Activated T-helper 9 cell treated with anti-CD3 and anti-CD28 coated beads, Interleukin-2, amount 50 U/mL, for 16 hours (primary cell): ENCODE measurements at places on chromosomes 16 and 17.

GRCh38 chr17:290121-290521 is 62.5 kb downstream of the RPH3AL start:
- DNase-seq: no peak

DNA sequence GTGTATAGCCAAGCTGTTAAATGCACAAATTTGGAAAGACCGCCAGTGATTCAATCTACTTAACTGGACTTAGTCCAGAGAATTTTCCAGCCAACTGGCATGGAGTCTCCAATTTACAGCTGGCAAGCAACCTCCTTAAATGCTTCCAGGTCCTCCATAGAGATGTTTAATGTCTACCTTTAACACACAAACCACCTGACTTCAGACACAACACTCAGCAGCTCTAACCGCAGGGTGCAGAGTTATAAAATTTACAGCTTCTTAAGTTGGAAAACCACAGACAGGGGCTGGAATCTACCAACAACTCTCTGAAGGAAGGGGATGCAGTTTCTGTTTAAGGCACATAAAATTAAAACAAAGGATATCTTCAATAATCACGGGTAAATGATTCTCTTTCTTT is 106.9 kb downstream of the SYCE1L start:
- no peak for DNase-seq

DNA sequence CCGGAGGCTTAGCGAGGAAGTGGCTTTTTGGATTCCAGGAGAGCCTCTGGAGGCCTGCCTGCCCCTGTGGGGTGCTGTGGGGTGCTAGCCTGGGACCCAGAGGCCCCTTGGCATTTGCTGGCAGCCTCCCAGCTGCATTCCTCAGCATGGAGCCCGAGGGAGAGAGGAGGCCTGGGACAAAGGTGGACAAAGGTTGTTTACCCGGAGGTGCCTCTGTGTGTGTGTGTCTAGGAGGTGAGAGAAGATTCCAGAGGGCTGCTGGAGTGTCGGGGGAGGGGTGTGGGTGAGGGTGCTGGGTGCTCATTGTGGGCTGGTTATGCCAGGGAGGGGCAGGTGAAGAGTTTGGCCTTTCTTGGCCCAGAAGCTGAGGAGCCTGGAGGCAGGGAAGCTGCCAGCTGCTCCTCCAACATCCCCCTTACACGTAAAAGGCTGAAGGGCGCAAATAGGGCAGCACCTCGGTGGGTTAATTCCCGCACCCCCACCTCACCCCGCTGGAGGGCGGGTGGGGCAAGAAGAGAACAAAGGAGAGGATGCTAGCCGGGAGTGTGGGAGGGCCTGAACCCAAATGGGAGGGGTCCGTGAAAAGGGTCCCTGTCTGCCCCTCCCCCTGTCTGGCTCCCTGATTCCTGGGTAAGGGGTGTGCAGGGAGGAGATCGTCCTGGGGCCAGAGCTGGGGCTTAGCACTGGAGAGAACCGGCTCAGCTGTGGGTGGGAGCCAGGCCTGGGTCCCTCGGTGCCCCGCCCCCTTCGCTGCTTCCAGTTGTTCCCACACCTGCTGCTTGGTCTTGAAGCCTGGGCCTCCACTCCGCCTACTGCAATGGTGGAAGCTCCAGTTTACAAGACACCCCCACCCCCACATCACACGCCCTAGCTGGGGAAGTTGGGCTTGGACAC is 9.9 kb downstream of the HEXIM2 start:
- no peak for DNase-seq

DNA sequence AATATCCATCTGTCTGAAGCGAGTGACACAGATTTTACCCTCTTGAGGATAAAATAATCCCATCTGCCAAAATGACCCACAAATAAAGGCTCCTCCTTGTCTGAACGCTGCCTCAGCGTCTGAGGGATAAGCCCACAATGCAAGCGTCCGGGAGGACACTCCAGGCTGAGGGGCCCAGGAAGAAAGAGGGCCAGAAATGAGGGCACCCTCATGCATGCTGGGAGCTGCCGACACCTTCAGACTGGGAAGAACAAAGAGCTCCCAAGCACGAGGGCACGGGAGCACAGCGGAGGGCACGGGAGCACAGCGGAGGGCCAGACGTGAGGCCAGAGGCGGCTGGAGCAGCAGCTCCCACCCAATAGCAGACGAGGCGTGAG is 126.9 kb downstream of the ZNF778 start:
- no peak for DNase-seq

- DNase-seq: peak; percentile 15
Measured at GRCh38 chr17:79993390-79994227, 42.1 kb downstream of the TBC1D16 start.

DNA sequence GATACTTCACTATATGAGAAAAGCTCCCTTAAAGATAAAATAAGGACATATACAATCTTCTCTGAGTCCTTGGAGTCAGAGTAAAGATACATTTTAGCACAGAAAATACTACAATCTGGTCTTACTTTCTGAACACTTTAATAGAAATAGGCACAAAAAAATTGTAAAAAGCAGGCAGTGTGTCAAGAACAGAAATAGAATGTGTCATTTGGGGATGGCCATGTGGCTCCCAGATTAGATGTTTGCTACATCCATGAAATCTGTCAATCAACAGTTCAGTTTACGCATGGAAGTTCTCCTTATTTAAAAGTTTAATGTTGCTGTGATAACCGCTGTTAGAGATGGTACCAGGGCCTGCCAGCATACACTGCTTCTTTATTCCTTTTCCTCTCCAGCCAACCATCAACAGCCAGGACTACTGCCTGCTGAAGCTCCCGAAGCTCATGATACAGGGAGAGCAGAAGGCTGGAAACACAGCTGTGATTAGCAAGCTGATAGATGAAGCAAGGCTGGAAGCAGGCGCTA is 278.5 kb downstream of the CEP112 start:
- no peak for DNase-seq

GRCh38 chr17:15388356-15389041 is 47.1 kb upstream of the TEKT3 start:
- DNase-seq: no peak

DNA sequence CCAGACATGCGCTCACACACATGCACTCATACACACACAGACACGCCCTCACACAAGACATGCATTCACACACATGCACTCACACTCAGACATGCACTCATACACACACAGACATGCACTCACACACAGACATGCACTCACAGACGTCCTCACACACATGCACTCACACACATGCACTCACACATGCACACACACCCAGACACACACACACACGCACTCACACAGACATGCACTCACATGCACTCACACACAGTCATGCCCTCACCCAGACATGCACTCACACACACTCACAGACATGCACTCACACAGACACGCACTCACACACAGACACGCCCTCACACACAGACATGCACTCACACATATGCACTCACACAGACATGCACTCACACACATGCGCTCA is 2.1 kb upstream of the ZNF469 start:
- DNase-seq: no peak

GRCh38 chr16:54405478-54405877 is 118.9 kb upstream of the IRX3 start:
- no peak for DNase-seq

- no peak for DNase-seq
Measured at GRCh38 chr17:17062356-17062755, 20.1 kb downstream of the MPRIP start.

GRCh38 chr16:49482690-49483089 is 109.1 kb downstream of the C16orf78 start:
- DNase-seq: no peak

- no peak for DNase-seq
Measured at GRCh38 chr16:30677931-30678585, 19.8 kb downstream of the FBRS start.

- no peak for DNase-seq
Measured at GRCh38 chr17:69207151-69207550, 21.5 kb downstream of the ABCA10 start.

GRCh38 chr17:14921936-14922335 is 343.2 kb downstream of the PMP22 start:
- DNase-seq: no peak

DNA sequence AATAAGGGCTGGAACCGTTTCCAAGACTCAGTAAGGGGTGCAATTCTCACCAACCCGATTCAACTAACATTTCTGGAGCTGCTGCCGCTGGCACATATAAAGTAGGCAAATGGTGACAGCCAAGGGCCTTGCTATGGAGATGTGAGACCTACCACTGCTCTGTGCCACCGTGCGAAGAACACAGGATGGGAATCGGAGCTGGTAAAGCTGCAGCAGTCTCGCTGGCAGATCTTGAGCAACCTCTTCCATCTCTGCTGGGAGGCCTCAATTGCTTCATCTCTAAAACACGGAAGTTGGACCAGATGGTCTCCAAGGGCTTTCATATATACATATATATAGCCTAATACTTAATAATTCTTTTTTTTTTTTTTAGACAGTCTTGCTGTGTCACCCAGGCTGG is 128.9 kb upstream of the RCVRN start:
- DNase-seq: no peak

GRCh38 chr17:32590974-32591373 is 104.2 kb downstream of the CDK5R1 start:
- DNase-seq: no peak

GRCh38 chr16:9357829-9358228 is 266.4 kb downstream of the HAPSTR1 start:
- no peak for DNase-seq

- DNase-seq: no peak
Measured at GRCh38 chr17:4120332-4120731, 22.5 kb downstream of the ZZEF1 start.

DNA sequence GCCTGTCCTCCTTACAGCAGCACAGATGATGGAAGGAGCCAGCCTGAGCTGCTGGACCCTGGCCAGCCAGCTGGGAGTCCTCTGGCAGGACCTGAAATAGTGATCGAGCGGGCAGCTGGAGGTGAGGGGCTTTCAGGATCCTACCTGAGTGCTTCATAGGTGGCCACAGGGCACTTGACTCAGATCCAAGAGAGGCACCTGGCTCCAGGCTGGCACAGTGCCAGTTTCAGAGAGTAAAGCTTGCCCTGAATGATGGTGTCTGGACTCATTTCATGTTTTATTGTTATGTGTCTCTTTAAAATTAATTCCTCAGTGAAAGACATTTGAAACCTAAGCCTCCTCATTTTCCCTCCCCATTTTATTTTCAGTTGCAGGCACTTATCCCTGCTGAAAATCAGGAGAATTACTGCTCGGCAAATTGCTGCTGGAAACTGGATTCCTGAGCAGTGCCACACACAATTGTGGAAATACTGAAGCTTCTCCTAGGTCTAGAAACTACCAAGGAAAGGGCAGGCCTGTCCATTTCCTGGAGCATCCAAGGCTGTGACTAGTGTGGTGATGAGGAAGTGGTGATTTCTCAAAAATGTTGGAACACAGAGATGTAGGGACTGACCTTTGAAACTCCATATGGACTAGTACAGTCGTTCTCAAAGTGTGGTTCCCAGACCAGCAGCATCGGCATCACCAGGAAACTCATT is 16.1 kb upstream of the ADAMTS18 start:
- DNase-seq: no peak

DNA sequence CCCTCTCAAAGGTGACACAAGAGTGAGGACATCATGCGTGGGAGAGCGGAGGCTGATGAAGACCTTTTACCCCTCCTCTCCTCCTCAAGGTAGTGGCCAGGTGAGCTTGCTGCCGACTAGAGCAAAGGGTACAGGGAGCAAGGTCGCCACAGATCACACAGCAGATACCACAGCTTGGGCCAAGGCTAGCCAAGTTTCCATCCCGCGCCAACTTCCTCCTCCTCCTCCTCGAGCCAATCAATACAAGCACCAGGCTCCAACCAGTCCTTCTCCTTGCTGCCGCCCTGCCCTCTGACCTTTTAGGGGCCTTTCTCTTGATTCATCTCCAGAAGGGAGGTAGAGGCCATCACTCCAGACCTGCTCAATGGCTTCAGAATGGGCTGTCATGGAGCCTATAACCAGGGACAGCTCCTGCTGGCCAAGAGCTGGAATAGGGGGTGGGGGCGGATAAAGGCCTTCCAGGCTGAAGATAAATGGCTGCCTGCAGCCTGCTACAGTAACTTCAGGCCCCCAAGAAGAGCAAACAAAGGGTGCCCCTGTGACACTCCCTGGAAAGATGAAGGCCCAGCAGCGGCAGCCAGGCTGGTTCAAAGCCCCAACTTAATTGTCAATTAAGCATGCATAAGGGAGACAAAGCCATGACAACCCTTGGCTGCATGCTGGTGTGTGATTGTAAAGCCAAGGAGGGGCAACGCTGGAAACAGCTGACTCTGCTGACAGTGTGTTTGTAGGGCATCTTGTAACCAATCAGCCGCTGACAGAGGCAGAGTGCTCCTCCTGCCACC is 17.8 kb downstream of the HNF1B start:
- no peak for DNase-seq

GRCh38 chr17:76554131-76554530 is 14.3 kb downstream of the PRCD start:
- no peak for DNase-seq

DNA sequence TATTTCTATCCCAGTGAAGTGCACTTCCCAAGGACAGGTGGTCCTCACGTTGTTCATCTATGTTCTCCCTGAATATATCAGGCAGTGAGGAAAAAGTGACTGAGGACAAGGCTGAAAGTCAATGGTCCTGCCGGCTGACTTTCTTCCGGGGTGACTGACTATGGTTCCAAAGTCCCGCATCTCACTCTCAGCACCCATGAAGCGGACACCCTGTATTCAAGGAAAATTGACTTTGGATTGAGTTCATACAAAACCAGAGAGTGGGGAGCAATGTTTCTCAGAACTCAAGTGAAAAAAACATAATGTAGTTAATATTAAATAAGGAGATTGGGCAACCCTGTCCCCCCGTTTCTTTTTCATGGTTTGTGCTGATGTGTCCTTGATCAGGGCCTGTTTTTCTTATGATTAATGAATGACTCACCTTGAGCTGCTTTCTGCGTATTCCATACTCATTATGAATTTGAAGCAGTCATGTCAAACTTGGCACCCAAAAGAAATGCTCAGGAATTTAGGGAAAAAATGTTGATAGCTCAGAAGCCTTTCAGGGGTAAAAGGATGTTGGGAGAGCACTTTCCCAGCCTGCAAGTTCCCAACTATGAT is 184.0 kb downstream of the CYLD start:
- no peak for DNase-seq

GRCh38 chr17:48549914-48550501 is 5.1 kb upstream of the HOXB2 start:
- DNase-seq: no peak
